Activated CD8-positive, alpha-beta memory T cell treated with anti-CD3 and anti-CD28 coated beads for 1 hour (primary cell): ENCODE measurements at places on chromosomes 6 and 20.

GRCh38 chr6:169310983-169311382, 57.3 kb upstream of the THBS2 start:
- DNase-seq, result no peak

DNA sequence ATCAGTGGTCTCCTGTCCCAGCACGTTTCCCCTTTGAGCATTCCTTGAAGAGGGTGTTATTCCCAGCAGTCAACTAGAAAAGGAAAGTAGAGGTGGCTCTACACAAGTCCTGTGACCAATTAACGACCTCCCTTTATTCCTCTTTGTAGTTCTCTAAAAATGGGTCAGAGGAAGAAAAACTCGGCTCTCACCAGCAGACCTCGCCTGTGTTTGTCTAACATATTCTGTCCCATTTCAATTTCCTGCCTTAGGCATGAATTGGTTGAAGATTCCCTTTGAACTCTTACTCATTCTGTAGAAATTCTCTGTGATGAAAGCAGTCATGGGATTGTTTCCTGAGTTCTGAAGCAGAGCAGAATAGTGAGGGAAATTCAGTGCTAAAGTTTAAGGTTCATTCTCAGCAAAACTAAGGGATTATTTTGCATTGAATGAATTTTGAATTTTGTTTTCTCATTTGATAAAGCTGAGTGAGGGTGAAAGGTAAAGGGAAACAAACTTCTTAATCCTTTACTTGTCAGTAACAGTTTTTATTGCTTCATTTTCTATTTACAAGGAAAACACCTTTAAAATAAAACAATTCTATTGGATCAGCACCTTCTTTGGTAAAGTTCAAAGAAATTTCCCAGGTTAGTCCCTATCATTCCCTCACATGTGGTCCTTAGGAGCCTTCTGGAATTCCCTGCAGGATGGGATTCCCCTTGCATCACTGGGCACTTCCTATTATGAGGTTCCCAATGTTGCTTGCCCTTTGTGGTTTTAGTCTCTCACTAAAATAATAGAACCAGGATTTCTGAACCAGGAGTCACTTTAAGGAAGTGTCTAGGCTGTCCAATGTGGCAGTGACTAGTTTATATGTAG, 105.8 kb downstream of the SLX4IP start:
- DNase-seq, result no peak

DNA sequence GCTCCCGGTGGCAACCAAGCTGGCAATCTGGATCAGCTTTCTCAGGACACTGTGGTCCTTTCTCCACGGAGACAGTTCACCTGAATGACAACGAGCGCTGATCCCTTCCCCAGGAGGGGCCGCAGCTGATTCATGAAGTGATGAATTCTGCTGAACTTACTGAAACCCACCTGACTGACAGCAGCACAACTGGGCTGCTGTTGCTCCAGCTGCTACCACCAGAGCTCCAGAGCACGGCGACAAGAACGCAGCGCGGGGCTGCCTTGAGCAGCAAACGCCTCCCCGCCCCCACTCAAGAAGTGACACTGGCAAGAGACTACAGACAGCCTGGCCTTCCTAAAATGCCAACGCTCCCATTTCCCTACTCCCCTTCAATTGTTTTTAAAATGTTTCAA, 10.0 kb downstream of the PXDC1 start:
- DNase-seq, result no peak

GRCh38 chr6:83781506-83781905, 71.7 kb upstream of the RIPPLY2 start:
- DNase-seq, result no peak

DNA sequence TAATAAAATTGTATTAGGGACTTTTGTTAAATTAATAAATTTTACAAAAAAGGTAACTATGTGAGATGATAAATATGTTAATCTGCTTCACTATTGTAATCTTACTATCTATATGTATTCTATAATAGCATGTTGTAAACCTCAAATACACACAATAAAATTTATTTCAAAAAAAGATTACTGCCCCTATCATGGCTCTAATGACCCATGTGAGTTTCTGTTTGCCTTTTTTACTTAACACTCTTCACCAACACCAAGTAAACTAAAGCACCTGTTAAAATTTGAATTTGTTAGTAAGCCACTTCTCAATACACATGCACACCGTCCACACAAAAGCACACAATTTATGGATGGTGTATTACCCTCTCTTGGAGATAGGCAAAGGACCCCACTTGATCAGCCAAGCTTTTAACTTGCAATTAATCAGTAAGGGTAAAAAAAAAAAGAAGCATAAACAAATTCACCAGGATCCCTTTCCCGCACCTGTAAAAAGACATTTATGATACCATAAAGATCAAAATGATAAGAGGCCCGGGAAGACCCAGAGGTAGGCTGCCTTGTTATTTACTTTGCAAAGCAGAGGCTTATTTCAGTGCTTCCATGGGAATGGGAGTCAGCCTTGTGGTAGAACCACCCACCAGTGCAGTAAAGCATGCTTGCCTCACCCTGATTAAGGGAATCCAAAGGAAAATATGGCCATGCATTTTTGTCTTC, 28.6 kb upstream of the PKHD1 start:
- no peak for DNase-seq

DNA sequence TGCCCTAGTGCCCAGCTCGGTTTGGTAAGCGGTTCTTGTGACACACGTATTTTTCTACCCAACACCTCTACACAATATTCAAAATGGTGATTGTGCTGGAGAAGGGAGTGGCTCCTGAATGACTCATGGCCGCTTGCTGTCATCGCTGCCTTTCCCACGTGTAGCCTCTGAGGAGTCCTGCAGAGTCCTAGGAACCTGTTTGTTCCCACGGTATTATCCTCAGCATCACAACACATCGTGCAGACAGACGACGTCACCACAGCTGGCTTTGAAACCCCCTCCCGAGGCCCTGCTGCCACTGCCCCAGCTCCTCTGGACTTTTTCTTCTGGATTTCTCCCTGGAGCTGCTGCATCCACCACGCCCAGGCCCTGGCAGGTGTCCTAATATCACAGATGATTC, 353.5 kb downstream of the SMOC2 start:
- DNase-seq, result no peak

GRCh38 chr6:157550114-157550989, 169.4 kb downstream of the ZDHHC14 start:
- no peak for DNase-seq

GRCh38 chr20:50883856-50884255, 47.4 kb downstream of the ADNP start:
- no peak for DNase-seq

DNA sequence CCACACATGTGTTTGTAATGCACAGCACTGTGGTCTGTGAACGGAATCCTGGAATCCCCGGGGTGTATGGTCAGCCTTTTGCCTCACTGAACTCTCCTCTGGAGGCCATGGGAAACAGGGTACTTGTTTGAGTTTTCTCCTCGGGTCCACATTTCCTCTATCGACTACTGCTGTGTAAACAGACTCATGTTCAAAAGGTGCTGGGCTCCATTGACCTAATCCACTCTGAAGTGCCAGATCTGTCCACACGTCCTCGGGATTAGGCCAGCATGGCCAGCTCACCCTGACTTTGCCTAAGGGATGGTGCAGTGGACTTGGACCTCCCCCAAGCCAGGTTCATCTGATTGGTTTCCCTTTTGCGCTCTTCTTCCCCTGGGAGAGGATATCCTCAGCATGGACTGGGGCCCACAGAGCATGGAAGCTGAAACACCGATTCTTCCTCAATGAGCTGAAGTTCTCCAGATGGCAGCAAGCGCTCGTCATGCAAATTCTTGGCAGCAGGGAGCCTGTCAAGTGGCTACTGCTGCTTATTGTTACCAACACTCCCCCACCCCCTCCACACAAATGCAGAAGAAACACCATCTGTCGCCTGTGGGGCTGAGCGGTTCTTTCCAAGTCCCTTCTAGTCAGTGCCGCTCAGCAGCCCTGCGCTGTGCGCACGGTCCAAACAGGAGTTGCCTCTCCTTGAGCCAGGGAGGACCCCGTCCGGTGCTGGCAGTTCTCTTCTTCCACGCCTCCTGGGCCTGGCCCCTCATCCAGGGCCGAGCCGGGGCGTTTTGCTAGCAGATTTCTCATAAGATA, 292.6 kb upstream of the MARCKS start:
- DNase-seq, result no peak

GRCh38 chr6:170456886-170457698, 96.0 kb downstream of the PSMB1 start:
- DNase-seq, result no peak

GRCh38 chr6:136920671-136921380, 1.3 kb upstream of the SLC35D3 start:
- no peak for DNase-seq

- no peak for DNase-seq
These were observed 15.4 kb downstream of the GCLC start for GRCh38 chr6:53529324-53530036.

DNA sequence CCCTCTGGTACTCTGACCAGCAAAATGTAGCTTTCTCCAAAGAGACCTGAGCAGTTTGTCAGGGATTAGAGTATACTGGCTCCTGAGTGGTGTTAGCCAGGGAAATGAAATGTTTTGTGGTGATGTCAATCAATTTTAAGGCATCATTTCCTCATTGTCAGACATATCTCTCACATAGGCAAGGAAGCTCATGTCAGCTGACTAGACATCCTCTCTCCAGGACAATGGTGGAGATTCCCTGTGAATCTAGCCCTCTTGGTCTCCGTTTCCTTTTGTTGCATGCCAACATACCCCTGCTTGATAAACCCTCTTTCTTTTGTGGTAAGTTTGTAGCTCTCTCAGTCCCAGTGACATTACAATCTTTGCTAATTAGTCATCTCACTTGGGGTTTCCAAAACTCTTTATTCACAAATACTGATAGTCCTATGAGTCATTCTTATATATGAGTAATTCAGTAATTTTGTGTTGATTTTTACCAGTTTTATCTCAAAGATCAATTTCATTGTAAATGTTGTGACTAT, 135.6 kb upstream of the PTPRK start:
- DNase-seq, result no peak
